H1 (cell line): ENCODE measurements at places on chromosomes 1 and 21.

DNA sequence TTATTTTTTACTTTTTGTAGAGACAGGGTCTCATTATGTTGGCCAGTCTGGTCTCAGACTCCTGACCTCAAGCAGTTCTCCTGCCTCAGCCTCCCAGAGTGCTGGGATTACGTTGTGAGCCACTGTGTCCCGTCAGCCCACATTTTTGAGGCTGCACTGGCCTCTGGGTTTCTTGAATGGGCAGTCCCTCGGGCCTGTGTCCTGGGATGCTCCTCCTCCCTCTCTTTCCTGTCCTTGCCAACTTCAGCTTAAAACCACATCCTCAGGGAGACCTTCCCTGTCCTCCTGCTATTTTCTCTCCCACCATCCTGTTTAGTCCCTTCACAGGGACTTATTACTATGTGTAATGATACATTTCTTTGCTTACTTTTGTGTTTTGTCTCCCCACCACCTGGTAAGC, 31.4 kb upstream of the LYST start:
- no peak overlapping the region for H3K27ac ChIP-seq
- H3K36me3 ChIP-seq: no peaks in the 10 kb centered on the region
- H3K27me3 ChIP-seq: no peaks in the 10 kb centered on the region
- no peak for DNase-seq
- H3K4me1 ChIP-seq: no peaks in the 10 kb centered on the region
- no peak overlapping the region for H3K4me3 ChIP-seq

- no peaks in the 10 kb centered on the region for H3K36me3 ChIP-seq
- no peak for DNase-seq
- no peaks in the 10 kb centered on the region for H3K27me3 ChIP-seq
- no peak overlapping the region for H3K27ac ChIP-seq
These were observed 191.7 kb downstream of the S1PR1 start for GRCh38 chr1:101428562-101428961.

DNA sequence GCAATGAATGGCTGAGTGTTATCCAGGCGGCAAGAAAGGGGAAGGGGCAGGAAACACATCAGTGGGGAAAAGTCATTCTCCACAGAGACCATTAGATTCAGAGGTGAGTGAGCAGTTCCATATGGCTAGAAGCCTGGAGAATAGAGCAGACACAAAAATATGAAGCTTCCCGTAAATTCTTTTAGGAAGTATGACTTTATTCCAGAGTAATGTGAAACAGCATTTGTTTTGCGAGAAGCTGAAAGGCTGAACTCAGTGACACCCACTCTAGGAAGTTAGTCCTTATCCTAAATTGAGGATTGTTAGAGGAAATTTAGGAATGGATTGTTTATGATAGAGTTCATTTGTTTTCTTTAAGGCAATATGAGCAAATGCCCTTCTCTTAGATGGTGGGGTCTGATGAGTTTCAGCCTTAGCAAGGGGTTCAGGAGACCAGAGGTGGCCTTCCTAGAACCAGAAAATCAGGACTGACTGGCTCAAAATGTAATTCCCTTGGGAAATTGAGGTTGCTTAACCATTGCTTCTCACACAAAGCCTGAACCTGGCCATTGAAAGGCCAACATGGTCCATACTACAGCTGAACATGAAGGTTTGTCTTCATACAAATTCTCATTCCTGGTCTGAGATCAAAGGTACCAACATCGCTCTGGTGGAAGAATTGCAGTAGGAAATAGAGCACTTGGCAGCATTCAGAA, 167.5 kb downstream of the TPR start:
- H3K27me3 ChIP-seq: no peaks in the 10 kb centered on the region
- peaks cover 7% of the 10 kb centered on the region for H3K4me1 ChIP-seq
- DNase-seq: no peak
- no peaks in the 10 kb centered on the region for H3K36me3 ChIP-seq
- no peak overlapping the region for H3K4me3 ChIP-seq

GRCh38 chr1:147491098-147491497, 50.2 kb upstream of the BCL9 start:
- DNase-seq: no peak
- no peaks in the 10 kb centered on the region for H3K27me3 ChIP-seq
- no peak overlapping the region for H3K27ac ChIP-seq

DNA sequence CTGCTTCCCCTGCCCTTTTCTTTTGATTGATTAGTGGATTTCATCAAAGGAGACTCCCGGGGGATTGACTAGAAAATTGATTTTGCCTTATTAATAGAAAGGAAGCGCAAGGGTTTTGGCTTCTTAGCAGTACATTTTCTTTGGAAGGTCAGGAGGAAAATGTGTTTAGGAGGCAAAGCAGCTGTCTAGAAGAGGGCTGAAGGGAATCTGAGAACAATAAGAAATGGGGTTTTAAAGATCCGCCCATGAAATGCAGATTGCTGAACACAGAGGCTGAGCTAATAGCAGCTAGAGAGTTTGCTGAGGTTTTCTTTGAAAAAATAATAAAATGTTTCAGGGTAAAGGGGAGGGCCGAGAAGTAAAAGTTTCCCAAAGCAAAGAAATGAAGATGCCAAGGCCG, 4.9 kb downstream of the SERTAD4 start:
- no peak for DNase-seq
- no peak overlapping the region for H3K4me3 ChIP-seq
- no peaks in the 10 kb centered on the region for H3K4me1 ChIP-seq
- no peak overlapping the region for H3K27ac ChIP-seq
- H3K27me3 ChIP-seq: peaks cover 12% of the 10 kb centered on the region
